Left cardiac atrium (tissue), 4 donors: ENCODE measurements at places on chromosomes 3 and 15.
A peak's percentile ranks its signal among the peaks of the same experiment; 100 is the strongest.

DNA sequence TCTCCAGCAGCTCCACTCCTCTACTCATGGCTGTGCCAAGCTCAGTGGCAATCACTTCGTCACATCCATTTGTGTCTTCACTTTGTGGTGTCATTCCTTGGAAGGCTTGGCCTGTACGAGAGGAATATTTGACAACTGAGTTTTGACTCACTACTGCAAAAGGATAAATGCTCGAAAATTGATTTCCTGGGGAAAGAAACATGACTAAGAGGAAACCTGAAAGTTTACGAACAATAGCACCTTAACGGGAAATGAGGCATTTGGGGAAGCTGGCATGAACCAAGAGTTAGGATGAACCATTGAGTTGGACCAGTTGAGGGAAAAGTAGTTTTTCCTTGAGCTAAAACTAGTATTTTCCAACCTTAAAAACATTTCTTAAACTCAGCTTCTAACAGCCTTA, 74.2 kb upstream of the ABHD17C start:
- DNase-seq: no peak

DNA sequence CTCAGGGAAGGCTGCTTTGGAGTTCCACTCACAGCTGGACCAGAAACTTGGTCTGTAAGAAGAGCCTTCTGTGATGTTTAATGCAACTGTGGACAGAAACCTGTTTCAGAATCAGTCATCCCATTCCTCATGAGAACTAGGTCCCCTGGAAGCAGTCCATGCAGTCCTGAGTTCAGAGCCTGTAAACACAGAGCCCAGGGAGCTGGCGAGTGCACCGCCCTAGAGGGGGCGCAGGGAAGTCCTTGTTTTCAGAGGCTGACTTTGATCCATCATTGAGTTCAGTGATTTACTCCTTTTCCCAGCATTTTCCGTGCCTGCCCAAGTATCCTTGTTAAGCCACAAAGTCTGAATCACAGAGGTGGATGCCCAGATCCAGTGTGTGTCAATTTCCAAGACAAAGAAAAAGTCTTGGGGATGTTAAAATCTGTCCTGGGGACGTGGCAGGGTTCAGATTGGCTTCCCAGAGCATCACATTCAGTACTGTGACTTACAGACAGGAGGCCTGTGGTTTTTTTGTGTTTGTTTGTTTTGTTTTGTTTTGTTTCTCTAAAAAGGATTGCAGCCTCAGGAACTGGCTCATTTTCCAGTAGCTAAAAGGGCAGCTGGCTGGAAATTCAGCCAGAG, 9.8 kb upstream of the TXNRD3 start:
- DNase-seq: no peak

GRCh38 chr3:42829628-42830436, 20.6 kb downstream of the ACKR2 start:
- DNase-seq: no peak

- no peak for DNase-seq
Measured at GRCh38 chr3:149726716-149727407, 25.4 kb downstream of the COMMD2 start.

GRCh38 chr15:44698641-44699040, 12.5 kb downstream of the PATL2 start:
- DNase-seq: no peak

DNA sequence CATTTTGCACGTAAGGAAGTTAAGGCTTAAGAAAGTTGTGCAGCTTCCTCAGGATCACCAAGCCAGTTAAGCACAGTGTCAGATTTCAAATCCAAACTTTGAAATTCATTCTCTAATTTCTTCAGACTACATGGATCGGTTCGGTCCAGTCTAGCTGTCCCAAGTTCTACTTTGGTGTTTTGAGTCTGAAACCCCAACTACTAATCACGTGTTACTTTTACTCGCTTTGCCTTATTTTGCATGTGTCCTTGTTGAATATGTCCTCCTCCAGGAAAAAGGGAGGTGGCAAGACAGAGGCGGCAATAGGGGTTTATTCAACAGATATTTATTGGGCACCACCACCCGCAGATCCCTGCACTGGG, 522 bp upstream of the GXYLT2 start:
- no peak for DNase-seq

DNA sequence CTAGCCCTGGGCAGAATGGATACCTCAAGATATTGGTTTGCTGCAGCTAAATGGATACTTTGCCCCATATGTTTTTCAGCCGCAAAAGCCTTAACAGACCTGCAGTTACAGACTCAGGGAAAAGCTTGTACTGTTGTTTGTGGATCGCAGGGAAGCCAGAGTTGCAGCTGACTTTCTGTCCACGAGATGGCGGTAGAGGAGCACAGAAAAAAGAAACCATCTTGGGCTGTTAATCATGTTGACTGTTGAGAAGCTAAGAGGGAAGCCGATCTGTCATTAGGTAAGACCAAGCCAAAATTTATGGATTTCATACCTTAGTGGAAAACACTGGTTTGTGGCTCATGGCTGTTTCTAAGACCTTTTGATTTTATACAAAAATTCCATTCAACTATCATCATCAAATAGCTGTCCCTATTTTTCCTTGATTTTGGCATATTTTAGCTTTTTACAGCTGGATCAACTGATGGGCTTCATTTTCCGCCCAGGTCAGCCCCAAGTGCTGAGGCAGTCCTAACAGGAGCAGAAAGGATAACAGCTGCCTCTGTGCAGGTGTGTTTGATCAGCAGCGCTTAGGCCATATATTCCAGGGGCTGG, 205.7 kb upstream of the ZPLD1 start:
- DNase-seq: peak; percentile 70
